ENCODE measurements at places on chromosomes 1 and 21. TPM values are rescaled to one million over a fixed set of nuclear protein-coding genes. Genes with fewer than 3 reads are reported as not detected.

DNA sequence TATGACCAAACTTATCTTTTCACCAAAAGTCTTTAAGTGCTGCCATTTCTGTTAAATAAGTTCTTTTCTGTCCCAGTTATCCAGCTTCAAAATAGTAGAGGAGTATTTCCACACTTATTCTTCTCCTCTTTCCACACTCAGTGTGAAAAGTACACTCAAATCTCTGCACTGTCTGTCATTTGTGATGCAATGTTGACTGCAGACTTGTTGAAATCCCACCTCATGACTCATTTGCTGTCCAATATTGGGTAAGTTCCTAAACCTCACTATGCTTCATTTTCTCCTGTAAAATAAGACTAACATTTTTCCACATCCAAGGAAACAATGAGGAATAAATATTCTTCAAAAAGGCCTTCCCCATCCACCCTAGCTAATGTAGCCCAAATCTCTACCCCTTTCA is 17.5 kb downstream of the LRRIQ3 start:
- no peaks in the 10 kb centered on the region for H3K36me3 ChIP-seq
- no peak overlapping the region for H3K4me3 ChIP-seq
- no peak for DNase-seq
- H3K27me3 ChIP-seq = no peaks in the 10 kb centered on the region
- H3K27ac ChIP-seq = no peak overlapping the region

The PRR9 gene
- not detected for total RNA-seq

The SPATA17 gene
- 1.2 TPM for total RNA-seq

The TAL1 gene
- total RNA-seq = 0.30 TPM

DNA sequence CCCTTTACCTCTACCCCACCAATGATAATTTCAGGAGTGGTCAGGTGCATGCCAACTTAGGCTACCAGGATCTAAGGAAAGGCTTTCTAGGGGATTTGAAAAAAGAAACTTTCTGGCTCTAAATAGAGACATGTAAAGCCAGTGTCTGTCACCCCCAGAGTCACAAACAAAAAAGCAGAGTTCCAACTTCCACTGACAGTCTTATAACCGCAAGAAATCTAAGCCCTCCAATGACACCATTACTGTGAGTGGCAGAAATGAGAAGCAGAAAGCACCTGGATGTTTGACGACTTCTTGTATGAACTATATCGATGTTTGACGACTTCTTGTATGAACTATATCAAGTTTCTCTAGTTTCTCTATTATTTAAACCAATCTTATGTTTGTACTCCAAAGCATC is 6.0 kb downstream of the DENND1B start:
- no peak for DNase-seq
- no peaks in the 10 kb centered on the region for H3K27me3 ChIP-seq
- H3K4me3 ChIP-seq = no peak overlapping the region
- H3K4me1 ChIP-seq = peaks cover 25% of the 10 kb centered on the region

DNA sequence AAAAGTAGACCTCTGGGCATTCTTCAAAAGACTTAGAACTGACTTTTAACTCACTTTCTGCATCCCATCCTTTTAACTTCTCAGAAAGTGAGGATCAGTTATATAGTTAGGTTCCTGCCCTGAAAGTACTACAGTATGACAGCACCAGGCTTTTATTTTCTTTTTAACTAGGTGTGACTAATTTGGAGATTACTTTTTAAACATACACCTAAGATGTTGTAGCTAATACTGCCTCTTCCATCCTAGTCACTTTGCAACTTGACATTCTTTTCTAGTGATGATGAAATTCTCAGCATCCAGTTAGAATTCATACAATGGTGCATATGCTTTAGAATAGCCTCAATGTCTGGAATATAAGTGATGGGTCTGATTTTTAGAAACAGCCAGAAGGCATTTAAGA is 24.6 kb downstream of the RUNX1 start:
- H3K36me3 ChIP-seq = no peaks in the 10 kb centered on the region
- H3K27ac ChIP-seq = no peak overlapping the region
- H3K4me3 ChIP-seq = no peak overlapping the region
- H3K27me3 ChIP-seq = peaks cover 69% of the 10 kb centered on the region
- DNase-seq = no peak

The NGF gene
- total RNA-seq = 0.14 TPM

DNA sequence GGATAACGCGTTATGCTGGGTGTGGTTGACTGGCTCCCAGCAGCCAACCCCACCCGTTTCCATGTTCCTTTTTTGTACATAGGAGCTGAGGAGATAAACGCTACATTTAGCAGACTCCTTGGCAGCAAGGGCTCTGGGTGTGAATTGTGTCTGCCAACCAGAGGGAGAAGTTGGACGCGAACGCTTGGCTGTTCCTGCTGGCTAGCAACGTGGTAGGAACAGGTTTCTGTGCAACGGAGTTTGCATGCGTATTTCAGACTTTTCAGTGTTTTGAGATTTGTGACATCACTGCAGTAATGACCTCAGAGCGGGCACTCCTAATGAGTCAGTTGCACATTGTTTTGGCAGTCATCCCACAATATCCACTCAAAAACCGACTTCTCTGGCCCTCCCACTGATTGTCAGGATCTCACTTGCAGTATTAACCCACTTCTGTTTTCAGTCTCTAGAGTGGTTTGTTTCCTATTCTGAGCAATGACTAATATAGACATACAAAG is 98.7 kb upstream of the RGS1 start:
- DNase-seq = no peak
- H3K4me1 ChIP-seq = no peaks in the 10 kb centered on the region
- H3K36me3 ChIP-seq = no peaks in the 10 kb centered on the region
- H3K27me3 ChIP-seq = no peaks in the 10 kb centered on the region

- H3K36me3 ChIP-seq = peaks cover 12% of the 10 kb centered on the region
- peaks cover 27% of the 10 kb centered on the region for H3K4me1 ChIP-seq
- DNase-seq = no peak
- no peak overlapping the region for H3K4me3 ChIP-seq
- H3K27ac ChIP-seq = peak overlapping the region; percentile 45
Measured at GRCh38 chr1:31020007-31020790, 45.3 kb downstream of the PUM1 start.

GRCh38 chr1:208264469-208265121 is 20.4 kb upstream of the PLXNA2 start:
- H3K27ac ChIP-seq = no peak overlapping the region
- H3K4me1 ChIP-seq = peaks cover 10% of the 10 kb centered on the region
- H3K36me3 ChIP-seq = no peaks in the 10 kb centered on the region
- H3K27me3 ChIP-seq = no peaks in the 10 kb centered on the region

GRCh38 chr1:173925306-173926242 is 8.4 kb upstream of the SERPINC1 start:
- H3K27ac ChIP-seq = no peak overlapping the region
- DNase-seq = no peak
- no peaks in the 10 kb centered on the region for H3K36me3 ChIP-seq
- H3K4me1 ChIP-seq = no peaks in the 10 kb centered on the region
- H3K27me3 ChIP-seq = no peaks in the 10 kb centered on the region

DNA sequence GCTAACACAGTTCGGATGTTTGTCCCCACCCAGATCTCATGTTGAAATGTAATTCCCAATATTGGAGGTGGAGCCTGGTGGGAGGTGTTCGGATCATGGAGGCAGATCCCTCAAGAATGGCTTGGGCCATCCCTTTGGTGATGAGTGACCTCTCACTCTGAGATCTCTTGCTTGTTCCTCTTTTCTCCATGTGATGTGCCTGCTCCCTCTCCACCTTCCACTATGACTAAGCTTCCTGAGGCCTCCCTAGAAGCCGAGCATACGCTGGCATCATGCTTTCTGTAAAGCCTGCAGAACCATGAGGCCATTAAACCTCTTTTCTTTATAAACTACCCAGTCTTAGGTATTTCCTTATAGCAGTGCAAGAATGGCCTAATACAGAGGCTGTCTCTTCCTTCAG is 8.1 kb upstream of the PLA2G5 start:
- H3K27ac ChIP-seq = no peak overlapping the region
- no peaks in the 10 kb centered on the region for H3K36me3 ChIP-seq
- DNase-seq = no peak
- no peaks in the 10 kb centered on the region for H3K27me3 ChIP-seq
- H3K4me1 ChIP-seq = no peaks in the 10 kb centered on the region

Measured in cardiac muscle cell (in vitro differentiated cells and primary cell).